ENCODE measurements at places on chromosomes 3 and 15.

DNA sequence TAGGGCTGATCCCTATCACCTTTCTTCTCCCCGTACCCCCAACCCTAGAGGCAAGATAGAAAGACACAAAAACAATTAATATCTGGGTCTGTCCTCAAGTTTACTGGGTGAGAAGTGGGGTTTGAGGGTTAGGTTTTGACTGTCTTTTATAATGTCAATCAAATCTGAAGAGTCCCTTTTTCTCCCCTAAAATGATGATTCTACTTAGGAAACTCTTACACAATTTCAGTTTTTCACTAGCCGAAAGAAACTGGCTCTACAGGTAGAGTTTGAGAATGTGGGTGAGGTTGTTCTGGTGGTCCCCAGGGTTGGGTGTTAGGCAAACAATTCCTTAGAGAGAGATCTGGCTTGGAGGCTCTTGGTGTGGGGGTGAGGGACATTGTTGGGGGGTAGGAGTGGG is 189.9 kb downstream of the TCF12 start:
- no peak for DNase-seq

DNA sequence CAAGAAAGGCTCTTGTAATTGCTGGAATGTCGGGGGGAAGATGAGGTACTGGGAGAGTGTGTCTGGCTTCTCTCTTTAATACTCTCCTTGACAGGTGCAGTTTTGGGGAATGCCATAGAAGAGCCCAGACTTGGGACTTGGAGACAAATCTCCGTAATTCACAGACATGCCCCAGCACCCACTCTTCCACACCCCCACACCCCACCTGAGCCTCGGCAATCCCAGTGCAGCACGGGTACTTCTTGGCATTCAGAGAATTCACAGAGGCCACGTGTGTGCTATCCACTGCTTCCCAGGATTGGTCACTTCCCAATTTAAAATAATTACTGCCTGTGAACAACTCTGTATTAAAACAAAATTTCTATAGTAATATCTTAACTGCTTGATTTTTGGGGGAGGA is 43.9 kb downstream of the TRIM71 start:
- DNase-seq: no peak

GRCh38 chr3:180332608-180333007 is 269.4 kb upstream of the TTC14 start:
- no peak for DNase-seq

- no peak for DNase-seq
These were observed 680.1 kb downstream of the EPHA3 start for GRCh38 chr3:89787485-89787884.

DNA sequence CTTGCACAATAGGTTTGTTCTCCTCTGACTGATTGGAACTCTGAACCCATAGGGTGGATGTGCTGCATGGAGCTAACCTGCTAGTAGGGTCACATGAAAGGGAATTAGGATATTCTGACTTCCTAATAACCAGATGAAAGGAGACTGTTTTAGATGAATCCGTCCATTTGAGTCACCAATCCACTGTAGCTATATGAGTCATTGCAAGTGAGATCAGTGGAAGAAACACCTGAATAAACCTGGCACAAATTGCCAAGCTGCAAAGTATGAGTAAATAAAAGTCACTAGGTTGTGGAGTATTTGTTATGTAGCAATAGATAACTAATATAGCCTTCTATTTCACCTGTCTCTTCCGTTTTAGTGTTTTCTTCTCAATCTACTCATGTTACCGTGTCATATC is 584.4 kb downstream of the PDCD6IP start:
- no peak for DNase-seq

DNA sequence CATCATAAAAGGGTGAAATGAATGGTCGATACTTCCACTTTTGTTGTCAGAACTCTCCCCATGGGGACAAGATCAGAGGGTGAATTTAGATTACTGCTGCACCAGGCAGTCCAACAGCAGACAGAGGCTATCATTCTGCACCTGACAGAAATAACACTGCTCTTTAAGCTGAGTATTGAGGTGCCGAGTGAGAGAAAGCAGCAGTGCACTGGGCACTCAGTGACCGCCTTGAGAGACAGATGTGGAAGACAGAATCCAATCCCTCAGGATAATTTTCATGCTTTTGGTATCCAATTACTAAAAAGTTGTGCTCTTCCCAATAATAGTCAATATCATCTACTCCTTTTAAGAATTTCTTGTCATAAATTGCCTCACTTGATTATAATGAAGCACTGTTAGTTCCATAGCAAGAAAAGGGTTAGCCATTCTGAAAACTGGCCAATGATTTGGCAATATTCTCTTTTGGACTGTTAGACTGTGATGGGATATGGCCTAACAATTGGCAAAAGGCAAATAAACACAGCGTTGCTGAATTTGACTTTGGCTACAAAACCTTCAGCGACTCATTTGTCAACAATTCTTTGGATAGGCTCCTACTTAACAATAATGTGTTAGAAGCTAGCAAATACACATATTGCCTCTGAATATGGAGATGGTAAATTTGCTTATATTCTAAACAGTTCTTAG is 5.5 kb downstream of the FGF7 start:
- DNase-seq: no peak

DNA sequence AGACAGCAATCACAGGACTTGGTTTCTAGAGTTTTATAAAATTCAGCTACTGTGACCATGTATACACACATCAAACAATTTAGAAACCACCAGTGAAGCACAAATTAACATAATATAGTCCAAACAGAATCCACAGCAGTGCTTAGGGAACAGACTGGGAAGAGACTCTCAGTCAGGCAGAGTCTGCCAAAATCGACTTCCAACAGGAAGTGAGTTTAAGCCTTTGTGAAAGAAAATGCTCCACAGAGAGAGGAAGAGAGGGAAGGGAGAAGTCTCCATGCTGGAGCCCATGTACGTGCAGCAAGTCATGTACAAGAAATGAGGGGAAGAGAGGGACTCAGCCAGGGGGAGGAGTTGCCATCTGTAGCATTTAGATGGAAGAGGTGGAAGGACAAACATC is 172.6 kb downstream of the IL5RA start:
- DNase-seq: no peak

DNA sequence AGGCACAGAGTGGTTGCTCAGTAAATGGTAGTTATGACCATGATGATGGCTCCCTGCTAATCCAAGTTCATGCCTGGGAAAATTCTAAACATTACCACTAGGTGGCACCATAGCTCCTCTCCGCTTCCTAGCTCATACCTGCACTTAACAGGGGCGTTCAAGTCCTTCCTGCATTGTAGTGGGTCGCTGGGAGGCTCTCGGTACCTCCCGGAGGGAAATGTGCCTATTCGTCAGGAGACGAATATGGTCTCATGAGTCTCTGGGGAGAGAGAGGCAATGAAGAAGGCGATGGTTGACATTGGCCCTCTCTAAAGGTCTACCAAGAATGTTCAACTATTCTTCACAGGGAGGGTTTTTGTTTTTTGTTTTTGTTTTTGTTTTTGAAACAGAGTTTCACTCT is 10.9 kb downstream of the MESP1 start:
- DNase-seq: peak; percentile 16

- no peak for DNase-seq
These were observed 75.5 kb downstream of the DAPK2 start for GRCh38 chr15:63970621-63971426.

DNA sequence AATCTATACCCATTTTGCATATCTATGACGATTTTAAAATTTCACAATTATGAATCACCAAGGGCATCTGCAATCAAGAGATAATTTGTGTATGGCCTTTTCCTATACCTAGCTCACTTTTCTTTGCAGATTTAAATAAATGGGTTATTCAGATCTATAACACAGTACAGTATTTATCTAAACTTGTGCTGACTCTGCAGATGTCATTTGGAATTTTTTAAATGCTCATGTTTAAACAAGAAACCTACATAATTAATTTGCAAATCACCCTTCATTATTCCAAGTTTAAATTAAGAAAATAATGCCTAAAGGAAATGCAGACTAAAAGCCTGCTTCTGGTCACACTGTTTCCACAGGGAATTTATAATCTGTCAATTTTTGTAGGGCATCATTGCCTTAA is 284.2 kb downstream of the SI start:
- DNase-seq: no peak

- DNase-seq: no peak
These were observed 26.5 kb downstream of the FBXO40 start for GRCh38 chr3:121619691-121620090.

GRCh38 chr15:98889930-98890695 is 117.5 kb downstream of the PGPEP1L start:
- DNase-seq: no peak

GRCh38 chr3:161740421-161740820 is 243.8 kb downstream of the OTOL1 start:
- DNase-seq: no peak

- no peak for DNase-seq
These were observed 177.5 kb downstream of the TLE3 start for GRCh38 chr15:69920221-69920620.
